ENCODE measurements at places on chromosomes 3 and 15.

DNA sequence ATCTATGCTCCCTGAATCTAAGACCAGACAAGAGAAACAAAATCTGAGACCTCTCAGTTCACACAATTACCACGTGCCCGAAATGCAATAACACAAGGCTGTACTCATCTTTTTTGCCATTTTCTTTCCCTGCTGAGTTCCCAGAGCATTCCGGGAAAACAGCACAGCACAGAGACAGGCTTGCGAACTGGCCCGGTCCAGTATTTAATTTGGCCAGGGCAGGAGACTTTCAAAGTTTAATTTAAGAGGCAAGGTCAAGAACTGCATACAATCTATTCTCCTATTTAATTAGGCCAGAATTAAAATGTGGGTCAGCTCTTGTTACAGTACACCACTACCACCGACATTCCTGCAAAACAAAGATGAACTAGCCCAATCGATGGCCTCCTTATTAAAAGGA, 87.5 kb upstream of the SNRPA1 start:
- ATAC-seq, result no peak

GRCh38 chr3:69082361-69082760, 2.2 kb upstream of the UBA3 start:
- no peak for ATAC-seq

DNA sequence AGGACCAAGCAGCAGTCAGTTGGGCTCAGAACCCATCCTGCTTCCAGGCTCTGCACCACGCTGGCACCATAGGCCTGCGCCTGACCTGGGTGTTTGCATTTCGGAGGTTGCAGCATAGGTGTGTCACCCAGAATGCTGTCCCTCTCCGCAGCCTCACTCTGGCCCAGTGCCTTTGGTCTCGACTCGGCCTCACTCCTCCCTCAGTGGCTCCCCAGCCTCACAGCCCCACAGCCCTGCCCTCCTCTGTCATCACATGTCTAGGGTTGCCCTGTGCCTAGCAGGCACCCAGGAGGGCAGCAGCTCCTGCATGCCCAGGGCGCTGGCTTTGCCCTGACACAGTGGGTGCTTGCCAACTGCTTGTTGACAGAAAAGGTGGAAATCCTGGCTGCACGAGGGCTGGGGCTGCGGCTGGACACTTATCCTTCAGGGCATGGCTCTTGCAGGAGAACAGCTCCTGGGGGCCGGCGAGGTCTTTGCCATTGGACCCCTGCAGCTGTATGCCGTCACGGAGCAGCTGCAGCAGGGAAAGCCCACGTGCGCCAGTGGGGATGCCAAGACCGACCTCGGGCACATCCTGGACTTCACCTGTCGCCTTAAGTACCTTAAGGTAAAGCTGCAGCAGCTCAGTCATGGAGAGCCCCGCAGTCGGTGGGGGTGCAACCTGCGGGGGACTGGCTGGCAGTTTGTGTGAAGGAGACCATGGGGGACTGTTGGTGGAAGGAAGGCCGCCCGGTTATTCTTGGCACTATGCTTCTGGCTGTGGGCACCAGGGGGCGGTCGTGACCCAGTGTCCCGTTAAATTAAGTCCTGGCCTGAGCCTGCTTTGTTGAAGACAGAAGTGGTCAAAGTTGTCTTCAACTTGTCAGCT, 16.2 kb downstream of the NISCH start:
- peak; percentile 85 for ATAC-seq

GRCh38 chr15:89783111-89783860, 7.2 kb downstream of the MESP2 start:
- ATAC-seq, result no peak

GRCh38 chr3:105387122-105387751, 20.5 kb downstream of the ALCAM start:
- peak; percentile 49 for ATAC-seq

GRCh38 chr3:188156056-188156455, 2.1 kb downstream of the LPP start:
- ATAC-seq, result no peak

DNA sequence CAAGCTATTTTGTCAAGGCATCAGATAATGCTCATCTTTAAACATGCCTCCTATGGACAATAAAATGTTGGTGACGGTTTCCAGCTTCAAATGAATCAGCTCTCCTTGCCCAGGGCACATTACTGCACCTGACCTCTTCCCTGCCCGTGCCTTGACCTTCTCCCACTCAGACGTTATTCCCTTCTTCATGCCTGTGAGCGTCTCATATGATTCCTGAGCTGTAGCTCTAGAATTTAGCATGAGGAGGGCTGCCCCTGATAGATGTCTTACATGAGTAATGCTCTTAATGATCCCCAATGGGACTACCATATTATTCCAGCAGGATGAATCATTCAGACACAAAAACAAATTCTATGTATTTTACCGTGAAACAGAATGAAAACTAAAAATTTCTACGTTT, 762.7 kb downstream of the ROBO1 start:
- no peak for ATAC-seq

DNA sequence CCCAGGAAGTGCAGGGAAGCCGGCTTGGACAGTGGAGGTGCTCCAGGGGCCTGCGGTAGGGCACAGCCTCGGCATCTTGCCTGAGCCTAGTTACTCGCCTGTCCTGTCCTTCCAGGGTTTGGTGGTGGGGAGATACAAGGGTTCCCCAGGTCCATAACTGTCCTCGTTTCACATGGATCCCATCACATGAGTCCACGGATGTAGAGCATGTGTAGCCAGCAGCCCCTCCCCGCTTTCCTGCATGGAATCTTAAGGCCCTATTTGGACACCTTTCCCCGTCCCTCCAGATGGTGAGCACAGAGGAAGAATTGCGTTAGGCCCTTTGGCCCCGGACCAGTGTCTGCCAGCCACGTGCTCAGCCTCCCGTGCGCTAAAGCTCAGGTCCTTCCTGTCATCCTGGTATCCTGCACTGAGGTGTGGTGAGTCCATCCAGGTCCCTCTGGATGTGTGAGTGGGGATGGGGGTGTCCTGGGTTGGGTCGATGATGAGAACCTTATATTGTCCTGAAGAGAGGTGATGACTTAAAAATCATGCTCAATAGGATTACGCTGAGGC, 230.4 kb downstream of the SNRPN start:
- no peak for ATAC-seq

DNA sequence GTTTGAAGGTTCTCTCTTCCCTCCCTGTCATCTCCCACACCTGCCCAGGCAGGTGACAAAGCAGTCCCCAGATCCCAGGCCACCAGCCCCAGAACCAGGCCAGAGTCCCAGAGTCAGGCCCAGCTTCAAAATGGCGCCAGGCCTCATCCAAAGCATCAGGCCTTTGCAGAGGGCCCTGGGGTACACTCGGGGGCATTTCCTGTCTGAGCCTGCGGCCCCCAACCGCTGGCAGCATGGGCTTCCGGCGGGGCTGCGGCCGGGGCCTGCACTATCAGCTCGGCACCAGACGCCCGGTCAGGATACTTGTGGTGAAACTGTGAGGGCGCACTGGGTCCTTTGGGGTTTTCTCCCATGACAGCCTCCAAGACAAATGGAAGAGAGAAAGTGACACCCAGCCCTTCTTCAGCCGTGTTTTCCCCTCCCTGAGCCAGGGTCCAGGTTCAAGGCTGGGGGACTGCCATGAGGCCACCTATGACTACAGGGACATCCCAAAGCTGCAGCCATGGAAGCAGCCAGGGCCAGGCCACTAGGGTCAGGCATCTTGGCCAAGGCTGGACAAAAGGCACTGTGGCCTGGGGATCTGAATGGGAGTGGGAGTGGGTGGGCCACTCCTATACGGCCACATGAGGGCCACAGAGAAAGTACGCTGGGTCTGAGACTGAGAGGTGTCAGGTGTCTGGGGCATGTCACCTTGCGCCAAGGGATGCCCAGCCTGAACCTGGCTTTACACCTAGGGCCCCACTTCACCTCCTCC, 33.9 kb downstream of the RPN1 start:
- peak; percentile 1 for ATAC-seq

DNA sequence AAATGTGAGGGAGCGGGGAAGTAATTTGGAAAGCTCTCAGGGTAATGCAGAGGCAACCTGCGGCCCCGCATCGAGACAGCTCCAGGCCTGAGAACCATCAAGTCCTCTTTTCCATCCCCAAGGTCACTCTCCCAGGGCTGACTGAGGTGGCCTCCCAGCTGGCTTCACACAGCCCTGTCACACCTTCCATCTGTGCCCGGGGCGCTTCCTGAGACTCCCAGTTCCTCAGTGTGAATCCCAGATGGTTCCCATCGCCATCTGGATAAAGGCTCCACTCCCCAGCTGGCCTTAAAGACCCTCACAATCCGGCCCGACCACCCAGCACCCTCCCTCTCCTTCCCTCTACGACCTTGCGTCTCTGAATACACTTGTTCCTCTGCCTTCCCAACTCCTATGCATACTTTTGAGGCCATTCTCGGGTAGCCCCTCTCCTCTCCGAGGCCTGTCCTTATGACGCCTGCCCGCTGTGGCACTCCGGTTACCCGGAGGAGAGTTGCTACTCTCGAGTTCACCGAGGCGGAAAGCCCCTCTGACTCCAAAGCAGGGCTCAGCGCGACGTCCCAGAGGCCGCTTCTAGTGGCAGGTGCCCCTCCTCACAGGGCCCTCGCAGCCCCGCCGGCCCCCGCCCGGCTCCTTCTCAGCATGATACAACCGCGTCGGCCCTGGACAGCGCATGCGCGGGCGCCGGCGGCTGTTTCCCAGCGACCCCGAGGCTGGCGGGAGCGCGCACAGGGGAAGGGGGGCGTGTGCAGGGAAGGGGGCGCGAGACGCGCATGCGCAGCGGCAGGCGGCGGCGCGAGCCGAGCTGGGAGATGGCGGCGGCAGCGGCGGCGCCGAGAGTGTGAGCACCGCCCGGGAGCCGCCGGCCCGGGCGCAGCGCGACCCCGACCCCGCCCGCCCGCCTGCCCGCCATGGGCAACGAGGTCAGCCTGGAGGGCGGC, at the start of gene BSN:
BSN (plus strand) TSS at position 786 of the 941 bp plus-strand sequence; CDS start at position 912, 126 bp downstream.
- ATAC-seq, result peak; percentile 69

GRCh38 chr15:48458876-48459275, 127.6 kb downstream of the DUT start:
- ATAC-seq, result no peak

DNA sequence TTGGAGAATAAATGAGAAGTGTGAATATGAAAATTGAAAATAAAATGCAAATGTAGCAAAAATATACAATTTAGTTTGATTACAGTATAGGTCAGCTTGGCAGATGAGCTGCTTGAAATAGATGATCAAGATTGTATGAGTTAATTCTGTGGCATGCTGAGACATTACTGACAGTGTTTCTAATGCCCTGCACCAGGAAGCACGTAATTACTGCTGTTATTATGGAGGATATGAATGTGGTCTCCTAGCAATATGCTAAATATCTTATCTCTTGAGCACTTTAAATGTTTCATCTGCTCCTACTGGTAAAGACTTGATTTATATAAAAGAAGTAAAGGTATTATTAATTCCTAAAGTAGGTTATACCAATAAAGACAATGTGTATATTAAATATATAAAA, 1015.5 kb downstream of the PLOD2 start:
- ATAC-seq, result no peak

DNA sequence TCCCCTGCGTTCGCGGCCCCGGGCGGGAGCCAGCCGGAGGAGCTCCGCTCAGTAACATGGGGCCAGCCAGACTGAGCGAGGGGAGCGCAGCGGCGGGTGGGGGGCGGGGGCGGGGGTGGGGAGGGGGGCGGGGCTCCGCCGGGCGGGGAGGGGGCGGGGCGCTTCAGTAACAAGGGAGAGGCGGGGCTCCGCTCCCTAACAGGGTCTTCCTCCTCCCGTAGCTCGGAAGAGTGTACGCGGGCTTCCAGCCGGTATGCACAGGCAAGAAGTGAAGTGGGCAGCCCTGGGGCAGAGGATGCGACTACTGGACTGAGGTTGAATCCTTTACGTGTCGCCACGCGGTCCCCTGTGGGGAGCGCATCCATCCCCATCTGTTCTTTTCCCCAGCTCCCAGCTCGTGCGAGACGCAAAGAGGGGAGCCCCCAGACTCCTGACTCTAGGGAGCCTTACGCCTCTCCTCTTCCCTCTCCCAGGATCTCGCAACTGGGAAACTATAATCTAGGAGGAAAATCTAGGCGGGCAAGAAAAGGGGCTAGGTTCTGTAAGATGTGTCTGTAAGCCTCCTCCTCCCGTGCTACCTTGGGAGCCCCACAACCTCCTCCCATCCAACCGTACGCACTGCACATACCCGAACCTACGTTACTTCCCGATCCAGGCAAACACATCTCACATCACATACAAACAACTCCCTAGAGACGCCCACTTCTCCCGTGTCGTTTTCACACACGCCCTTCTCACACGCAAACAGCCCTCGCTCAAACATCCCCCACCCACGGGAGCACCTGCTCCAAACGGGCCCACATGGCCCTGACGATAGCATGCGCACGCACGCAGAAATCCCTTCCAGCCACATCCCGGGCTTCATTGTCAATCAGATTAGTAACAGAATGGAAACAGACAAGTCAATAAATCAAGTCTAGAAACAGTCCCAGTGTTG, at the start of gene SHF:
SHF (minus strand) TSS at position 73 of the 937 bp plus-strand sequence; CDS start at position 58, 15 bp downstream.
- ATAC-seq, result peak; percentile 30

DNA sequence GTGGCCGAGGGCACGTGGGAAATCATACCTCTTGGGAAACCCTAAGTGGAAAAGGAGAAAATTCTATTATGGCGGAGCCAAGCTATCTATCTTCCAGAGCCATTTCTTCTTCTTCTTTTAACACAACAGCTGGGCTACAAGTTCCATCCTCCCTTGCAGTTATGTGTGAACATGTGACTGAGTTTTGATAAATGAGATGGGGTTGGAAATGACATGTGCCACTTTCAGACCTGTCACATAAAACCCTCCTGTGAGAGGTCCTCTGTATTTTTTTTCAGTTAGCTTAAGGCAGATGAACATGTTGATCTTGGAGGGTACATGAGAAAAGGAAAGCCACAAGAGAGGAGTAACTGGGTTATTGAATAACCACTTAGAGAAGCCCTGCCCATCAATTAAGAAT, 47.9 kb downstream of the AGBL1 start:
- no peak for ATAC-seq

DNA sequence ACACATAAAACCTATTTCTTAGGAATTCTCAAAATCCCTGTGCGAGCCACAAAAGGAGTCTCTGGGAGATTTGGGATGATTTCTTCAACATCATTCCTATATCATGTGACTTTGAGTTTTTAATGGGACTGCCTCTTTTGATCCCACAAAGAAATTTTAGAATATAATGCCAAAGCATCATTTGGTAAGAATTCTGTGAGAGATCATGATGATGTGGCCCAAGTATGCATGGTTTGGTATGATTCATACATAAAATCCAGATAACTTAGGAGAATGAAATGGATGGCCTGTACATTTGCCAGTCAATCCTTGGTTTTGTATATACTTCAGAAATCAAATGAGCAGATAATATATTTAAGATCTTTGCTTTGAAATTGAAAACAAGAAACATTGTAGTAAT, 61.3 kb downstream of the UBE2E2 start:
- ATAC-seq, result no peak

All from esophagus mucosa (tissue), 1 donor.